Activated naive CD4-positive, alpha-beta T cell treated with anti-CD3 and anti-CD28 coated beads, Interleukin-2, amount 10 ng/mL, durations not matched to agents 7 days and 5 days (primary cell): ENCODE measurements at places on chromosomes 3 and 15.

DNA sequence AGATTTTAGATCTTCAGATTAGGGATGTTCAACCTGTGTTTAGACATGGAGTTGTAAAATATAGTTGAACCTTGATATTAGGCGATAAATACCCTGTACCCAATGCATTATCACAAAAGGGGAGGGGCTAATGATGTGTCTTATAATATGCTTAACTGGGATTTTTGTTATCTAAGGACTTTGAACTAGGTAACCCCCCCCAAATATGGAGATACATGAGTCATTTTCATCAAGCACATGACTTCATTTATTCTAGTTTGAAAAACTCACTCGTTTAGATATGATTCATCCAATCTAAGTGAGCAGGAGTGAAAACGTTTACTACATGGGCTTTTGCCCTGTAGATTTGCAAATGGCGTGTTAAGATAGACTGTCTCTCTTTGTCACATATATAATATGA, 212.4 kb downstream of the IL5RA start:
- no peaks in the 10 kb centered on the region for H3K4me1 ChIP-seq
- H3K4me3 ChIP-seq = no peak overlapping the region
- no peak for DNase-seq
- no peak overlapping the region for H3K27ac ChIP-seq

DNA sequence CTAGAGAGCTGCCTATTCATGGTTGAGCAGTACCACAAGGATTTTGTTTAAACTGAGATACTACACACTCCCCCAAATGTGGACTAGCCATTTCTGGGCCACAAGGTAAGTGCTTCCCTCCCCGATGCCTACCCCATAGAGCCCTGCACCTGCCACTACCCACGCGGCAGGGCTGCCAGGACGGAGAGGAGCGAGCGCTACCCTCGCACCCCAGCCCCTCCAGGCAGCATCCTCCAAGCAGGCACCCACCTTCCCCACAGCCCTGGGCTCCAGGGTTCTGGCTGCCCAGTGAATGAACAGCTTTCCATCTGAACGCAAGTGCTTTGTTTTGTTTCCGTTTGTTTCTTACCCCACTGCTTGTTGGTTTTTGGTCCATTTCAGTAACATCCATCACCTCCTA, 59.2 kb downstream of the CHDH start:
- DNase-seq = no peak
- no peak overlapping the region for H3K4me3 ChIP-seq
- H3K27me3 ChIP-seq = peaks cover 33% of the 10 kb centered on the region
- no peak overlapping the region for H3K27ac ChIP-seq

DNA sequence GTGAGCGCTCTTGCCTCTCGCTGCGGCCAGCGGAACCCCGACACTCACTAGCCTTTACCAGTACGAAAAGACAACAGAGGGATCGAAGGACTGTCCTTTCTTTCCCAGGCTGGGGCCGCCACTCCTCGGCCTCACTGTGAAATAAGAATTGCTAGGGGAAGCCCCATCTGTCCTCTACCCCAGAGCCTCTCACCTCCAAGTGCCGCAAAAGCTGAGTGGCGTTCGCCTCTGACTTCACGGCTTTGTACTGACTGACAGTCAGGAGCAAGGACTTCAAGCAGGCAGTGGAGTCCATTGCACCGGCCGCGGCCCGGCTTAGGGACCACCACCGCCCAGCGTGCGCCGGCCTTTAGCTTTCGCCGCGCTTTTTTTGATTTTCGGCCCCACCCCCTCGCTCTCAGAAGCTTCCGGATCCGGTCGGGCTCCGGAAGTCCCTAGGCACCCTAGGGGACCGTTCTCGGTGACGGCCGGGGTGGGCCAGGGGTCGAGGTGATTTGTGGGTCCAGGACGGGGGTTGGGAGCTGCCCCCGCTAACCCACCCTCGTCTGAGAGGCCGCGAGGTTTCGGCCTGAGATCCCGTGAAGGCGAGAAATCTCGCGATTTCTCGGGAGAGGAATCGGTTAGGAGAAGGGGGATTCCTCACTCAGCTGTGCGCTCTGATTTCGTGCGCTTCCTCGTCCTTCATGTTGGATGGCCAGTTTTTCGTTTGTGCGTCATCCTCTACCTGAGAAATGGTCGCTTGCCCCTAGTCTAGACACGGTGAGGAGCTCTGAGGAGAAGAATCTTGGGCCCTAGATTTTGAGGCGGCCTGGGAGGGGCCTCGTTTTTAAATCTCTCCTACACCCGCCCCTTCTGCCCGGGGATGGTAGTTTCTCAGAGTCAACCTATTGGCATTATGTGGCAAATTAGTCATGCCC, at the start of the genes CIP2A and DZIP3:
TSS of gene CIP2A (minus strand) at position 358 of the 917 bp plus-strand sequence. CDS start at position 295, 63 bp downstream.
TSS of gene DZIP3 (plus strand) at position 642 of the 917 bp plus-strand sequence. CDS start 15,685 bp downstream, outside the sequence.
- peaks cover 32% of the 10 kb centered on the region for H3K36me3 ChIP-seq
- H3K4me3 ChIP-seq = peak within 1 kb of the TSS; percentile 95
- peak; percentile 88 for DNase-seq
- peaks cover 52% of the 10 kb centered on the region for H3K4me1 ChIP-seq

GRCh38 chr15:83848315-83849050, 194.6 kb downstream of the ADAMTSL3 start:
- H3K27ac ChIP-seq = no peak overlapping the region
- no peaks in the 10 kb centered on the region for H3K4me1 ChIP-seq
- H3K36me3 ChIP-seq = no peaks in the 10 kb centered on the region
- no peak overlapping the region for H3K4me3 ChIP-seq

GRCh38 chr3:160973067-160973809, 131.9 kb downstream of the B3GALNT1 start:
- H3K4me3 ChIP-seq = no peak overlapping the region
- no peaks in the 10 kb centered on the region for H3K36me3 ChIP-seq
- DNase-seq = no peak
- H3K4me1 ChIP-seq = peaks cover 8% of the 10 kb centered on the region

DNA sequence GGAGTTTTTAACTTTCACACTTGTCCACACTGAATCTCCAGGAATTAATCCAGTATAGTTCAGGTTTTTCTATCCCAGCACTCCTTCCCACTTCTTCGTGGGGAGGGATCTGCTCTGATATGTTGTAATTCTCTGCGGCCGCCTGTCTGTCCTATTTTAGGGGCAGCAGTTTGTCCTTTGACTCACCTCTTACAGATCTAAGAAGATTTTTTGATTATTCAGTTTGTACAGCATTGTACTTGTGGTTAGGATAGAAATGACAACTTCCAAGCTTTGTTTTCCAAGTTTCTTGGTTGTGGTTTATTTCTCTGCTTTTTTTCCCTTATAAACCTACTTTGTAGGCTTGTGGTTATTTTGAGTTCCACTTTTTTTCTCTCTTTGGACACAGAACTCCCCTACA, 601.7 kb downstream of the SI start:
- DNase-seq = no peak
- no peak overlapping the region for H3K4me3 ChIP-seq
- H3K36me3 ChIP-seq = no peaks in the 10 kb centered on the region
- no peak overlapping the region for H3K27ac ChIP-seq

- DNase-seq = no peak
- no peaks in the 10 kb centered on the region for H3K4me1 ChIP-seq
- H3K27ac ChIP-seq = no peak overlapping the region
These were observed 8.3 kb downstream of the SLC38A3 start for GRCh38 chr3:50213373-50213772.

GRCh38 chr3:53749448-53749847, 96.8 kb downstream of the CHDH start:
- peaks cover 31% of the 10 kb centered on the region for H3K27me3 ChIP-seq
- DNase-seq = no peak
- H3K4me3 ChIP-seq = no peak overlapping the region
- H3K4me1 ChIP-seq = peaks cover 21% of the 10 kb centered on the region
- no peaks in the 10 kb centered on the region for H3K36me3 ChIP-seq

GRCh38 chr15:78387246-78388037, 47.3 kb downstream of the CRABP1 start:
- H3K27ac ChIP-seq = peak overlapping the region; percentile 19
- no peaks in the 10 kb centered on the region for H3K4me1 ChIP-seq
- H3K36me3 ChIP-seq = no peaks in the 10 kb centered on the region

DNA sequence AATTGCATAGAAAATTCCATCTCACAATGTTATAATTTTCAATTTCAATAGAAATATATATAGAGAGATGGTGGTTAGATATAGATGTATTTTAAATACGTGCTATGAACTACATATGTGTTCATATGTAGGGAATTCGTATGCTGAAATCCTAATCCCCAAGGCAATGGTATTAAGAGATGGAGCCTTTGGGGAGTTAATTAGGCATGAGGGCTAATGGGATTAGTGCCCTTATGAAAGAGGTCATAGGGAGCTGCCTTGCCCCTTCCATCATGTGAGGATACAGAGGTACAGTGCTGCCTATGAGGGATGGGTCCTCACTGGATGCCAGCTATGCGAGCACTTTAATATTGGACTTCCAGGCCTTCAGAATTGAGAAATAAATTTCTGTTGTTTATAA, 79.6 kb upstream of the CCDC54 start:
- DNase-seq = no peak
- H3K4me3 ChIP-seq = no peak overlapping the region
- H3K36me3 ChIP-seq = no peaks in the 10 kb centered on the region
- H3K27me3 ChIP-seq = peaks cover 4% of the 10 kb centered on the region

- peak overlapping the region; percentile 90 for H3K27ac ChIP-seq
- H3K36me3 ChIP-seq = peaks cover 35% of the 10 kb centered on the region
- H3K4me3 ChIP-seq = peak overlapping the region; percentile 95
- H3K4me1 ChIP-seq = peaks cover 60% of the 10 kb centered on the region
- no peak for DNase-seq
- no peaks in the 10 kb centered on the region for H3K27me3 ChIP-seq
These were observed 1.3 kb upstream of the SRP14 start for GRCh38 chr15:40040293-40040635.

DNA sequence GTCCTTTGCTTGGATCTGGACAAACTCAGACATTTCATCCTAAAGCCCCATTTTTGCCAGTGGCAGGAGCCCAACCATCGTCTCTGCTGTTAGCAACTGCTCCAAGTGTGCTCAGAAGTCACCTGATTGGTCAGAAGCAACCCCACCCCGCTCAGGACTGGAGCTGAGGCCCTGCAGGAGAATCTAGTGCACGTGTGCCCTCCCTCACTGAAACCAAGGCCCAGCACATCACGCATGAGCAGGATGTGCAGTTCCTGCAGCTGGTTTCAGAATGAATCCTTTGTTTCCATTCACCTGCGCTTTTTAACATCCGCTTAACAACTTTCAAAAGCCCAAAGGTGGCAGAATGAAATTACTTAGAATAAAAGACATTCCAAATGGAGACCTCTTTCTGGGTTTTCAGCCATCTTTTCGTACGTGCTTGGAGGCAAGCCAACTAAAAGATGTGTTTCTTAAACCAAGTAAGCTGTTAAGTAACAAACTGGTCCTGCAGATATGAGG, 81.2 kb downstream of the SRGAP3 start:
- H3K27ac ChIP-seq = peak overlapping the region; percentile 88
- H3K4me1 ChIP-seq = peaks cover 17% of the 10 kb centered on the region
- DNase-seq = peak; percentile 84
- peaks cover 10% of the 10 kb centered on the region for H3K27me3 ChIP-seq
- no peaks in the 10 kb centered on the region for H3K36me3 ChIP-seq

DNA sequence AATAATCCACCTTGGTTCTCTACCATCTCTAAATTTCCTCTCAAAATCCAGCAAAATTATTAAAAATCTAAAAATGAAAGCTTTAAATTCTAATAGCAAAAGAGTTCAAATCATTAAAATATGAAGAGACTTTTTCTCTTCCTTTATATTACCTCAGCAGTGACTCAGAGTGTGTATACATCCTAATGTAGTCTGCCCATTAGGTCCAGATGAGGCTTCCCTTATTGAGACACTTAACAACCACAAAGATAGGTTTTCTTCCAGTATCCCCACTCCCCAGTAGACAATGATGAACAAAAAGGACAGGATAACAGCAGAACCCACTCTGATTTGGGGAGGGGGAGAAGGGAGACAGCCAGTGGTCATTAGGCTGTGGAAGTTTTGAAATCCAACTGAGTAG, 61.5 kb upstream of the DCBLD2 start:
- no peak for DNase-seq
- no peak overlapping the region for H3K4me3 ChIP-seq
- no peaks in the 10 kb centered on the region for H3K4me1 ChIP-seq
- H3K27ac ChIP-seq = no peak overlapping the region

- H3K36me3 ChIP-seq = no peaks in the 10 kb centered on the region
- no peak for DNase-seq
- H3K27ac ChIP-seq = no peak overlapping the region
- peaks cover 25% of the 10 kb centered on the region for H3K27me3 ChIP-seq
- H3K4me1 ChIP-seq = no peaks in the 10 kb centered on the region
These were observed 84.3 kb upstream of the ROPN1 start for GRCh38 chr3:124076235-124076634.

DNA sequence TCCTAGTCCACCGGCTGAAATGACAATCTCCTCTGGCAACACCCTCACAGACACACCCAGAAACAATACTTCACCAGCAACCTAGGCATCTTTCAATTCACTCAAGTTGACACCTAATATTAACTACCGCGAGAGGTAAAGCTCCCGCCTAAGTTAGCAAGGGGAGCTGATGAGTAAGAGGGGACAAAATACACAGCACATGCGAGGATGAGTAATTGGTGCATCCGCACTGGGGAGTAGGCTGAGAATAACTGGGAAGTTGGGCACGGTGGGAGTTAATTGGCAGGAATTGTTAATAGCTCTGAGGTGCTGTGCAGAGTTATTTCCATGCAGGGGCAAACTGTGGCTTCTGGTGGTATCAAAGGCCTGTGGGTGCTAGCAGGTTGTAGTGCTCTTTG, 14.5 kb upstream of the PLD1 start:
- H3K4me3 ChIP-seq = no peak overlapping the region
- no peak for DNase-seq
- no peaks in the 10 kb centered on the region for H3K36me3 ChIP-seq
- H3K27ac ChIP-seq = no peak overlapping the region
- H3K27me3 ChIP-seq = peaks cover 23% of the 10 kb centered on the region
- peaks cover 7% of the 10 kb centered on the region for H3K4me1 ChIP-seq

DNA sequence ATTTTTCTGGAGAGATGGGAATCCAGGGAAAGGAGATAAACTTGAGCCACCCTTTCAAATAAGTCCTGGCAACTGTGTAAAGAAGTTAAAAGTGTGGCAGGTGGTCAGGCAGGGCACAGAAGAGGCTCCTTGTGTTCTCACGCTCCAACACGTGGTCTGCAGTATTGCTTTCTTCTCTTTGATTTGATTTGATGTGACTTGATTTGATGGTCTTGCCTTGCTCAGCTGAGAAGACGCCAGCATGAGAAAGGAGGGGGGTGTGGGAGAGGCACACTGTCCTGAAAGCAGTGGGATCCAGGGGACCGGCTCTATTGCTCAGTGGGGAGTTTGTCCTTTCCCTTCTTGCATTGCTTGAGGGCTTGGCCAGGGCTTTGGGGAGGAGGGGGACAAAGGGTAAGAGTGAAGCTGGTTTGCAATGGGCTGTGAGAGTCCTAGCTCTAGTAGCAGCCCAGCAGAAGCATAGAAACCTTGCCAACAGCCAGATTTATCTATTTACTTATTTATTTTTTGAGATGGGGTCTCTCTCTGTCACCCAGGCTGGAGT, 25.7 kb upstream of the NEO1 start:
- no peaks in the 10 kb centered on the region for H3K36me3 ChIP-seq
- H3K27me3 ChIP-seq = peaks cover 36% of the 10 kb centered on the region
- DNase-seq = no peak
- H3K4me1 ChIP-seq = no peaks in the 10 kb centered on the region
- no peak overlapping the region for H3K4me3 ChIP-seq

GRCh38 chr3:40597441-40597840, 72.7 kb downstream of the ZNF621 start:
- no peaks in the 10 kb centered on the region for H3K4me1 ChIP-seq
- H3K4me3 ChIP-seq = no peak overlapping the region
- no peak for DNase-seq
- peaks cover 30% of the 10 kb centered on the region for H3K27me3 ChIP-seq
- H3K36me3 ChIP-seq = no peaks in the 10 kb centered on the region
- H3K27ac ChIP-seq = no peak overlapping the region
